HepG2 (cell line): ENCODE measurements at places on chromosomes 7 and 10. TPM values are rescaled to one million over a fixed set of nuclear protein-coding genes. Genes with fewer than 3 reads are reported as not detected.

- H3K27me3 ChIP-seq: no peaks in the 10 kb centered on the region
- H3K27ac ChIP-seq: no peak overlapping the region
- no peak for DNase-seq
- H3K36me3 ChIP-seq: no peaks in the 10 kb centered on the region
- H3K4me1 ChIP-seq: no peaks in the 10 kb centered on the region
These were observed 77.0 kb downstream of the ADCYAP1R1 start for GRCh38 chr7:31129067-31129466.

- DNase-seq: no peak
- H3K4me3 ChIP-seq: no peak overlapping the region
- H3K27me3 ChIP-seq: peaks cover 8% of the 10 kb centered on the region; the same call in 1 of the 2 replicates
- no peaks in the 10 kb centered on the region for H3K36me3 ChIP-seq
- no peak overlapping the region for H3K27ac ChIP-seq
- no peaks in the 10 kb centered on the region for H3K4me1 ChIP-seq
These were observed 10.9 kb downstream of the EPHB6 start for GRCh38 chr7:142865766-142866165.

- peaks cover 26% of the 10 kb centered on the region; the same call in 2 of the 3 replicates for H3K27me3 ChIP-seq
- H3K4me3 ChIP-seq: peak within 1 kb of the TSS; percentile 62
- DNase-seq: no peak
- no peak within 1 kb of the TSS for H3K27ac ChIP-seq
- no peaks in the 10 kb centered on the region for H3K36me3 ChIP-seq
These were observed at the start of gene ATRNL1 for GRCh38 chr10:115093286-115093775. ATRNL1 (plus strand) TSS chr10:115093365; CDS start chr10:115093751, 386 bp downstream.

- H3K36me3 ChIP-seq: no peaks in the 10 kb centered on the region
- H3K27ac ChIP-seq: no peak overlapping the region
- no peak overlapping the region for H3K4me3 ChIP-seq
- H3K27me3 ChIP-seq: no peaks in the 10 kb centered on the region
- DNase-seq: no peak
These were observed 1260.3 kb downstream of the XPNPEP1 start for GRCh38 chr10:108662975-108663374.

- H3K27ac ChIP-seq: no peak overlapping the region
- no peak overlapping the region for H3K4me3 ChIP-seq
- peaks cover 37% of the 10 kb centered on the region for H3K4me1 ChIP-seq
- no peaks in the 10 kb centered on the region for H3K27me3 ChIP-seq
These were observed 27.0 kb downstream of the JMJD1C start for GRCh38 chr10:63438506-63439498.

DNA sequence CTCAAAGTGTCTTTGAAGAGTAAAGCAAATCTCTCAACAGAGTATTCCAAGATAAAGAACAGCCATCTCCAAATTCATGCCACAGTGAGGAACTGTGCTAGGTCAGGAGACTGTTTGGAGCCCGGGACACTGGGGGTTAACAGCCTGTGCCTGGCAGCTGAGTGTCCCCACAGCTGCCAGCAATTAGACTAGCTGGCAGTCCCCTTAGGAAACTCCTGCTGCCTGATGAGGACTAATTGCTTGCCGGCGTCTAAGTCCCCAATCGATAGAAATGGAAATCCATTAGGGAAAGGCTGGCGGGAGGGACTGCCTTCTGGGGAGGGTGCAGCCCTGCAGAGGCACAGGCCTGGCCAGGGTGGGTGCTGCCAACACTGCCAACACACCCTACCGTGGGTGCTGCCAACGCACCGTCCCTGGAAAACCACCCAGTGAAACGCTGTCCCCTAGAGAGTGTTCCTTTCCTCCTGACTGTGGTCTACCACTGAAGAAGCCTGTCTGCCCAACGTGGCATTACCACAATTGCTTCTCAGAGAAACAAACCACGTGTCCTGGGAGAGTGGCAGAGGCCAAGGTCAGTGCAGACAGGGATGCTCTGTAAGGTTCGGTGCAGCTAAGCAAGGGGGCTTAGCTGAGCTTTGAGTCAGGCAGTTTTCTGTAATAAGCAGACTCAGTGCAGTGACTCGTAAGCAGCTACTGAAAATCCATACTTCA lies 60.8 kb downstream of the XRCC2 start:
- H3K4me3 ChIP-seq: peak overlapping the region; percentile 46
- peaks cover 15% of the 10 kb centered on the region for H3K4me1 ChIP-seq
- peak; percentile 66 for DNase-seq
- no peak overlapping the region for H3K27ac ChIP-seq
- H3K36me3 ChIP-seq: no peaks in the 10 kb centered on the region
- H3K27me3 ChIP-seq: no peaks in the 10 kb centered on the region

DNA sequence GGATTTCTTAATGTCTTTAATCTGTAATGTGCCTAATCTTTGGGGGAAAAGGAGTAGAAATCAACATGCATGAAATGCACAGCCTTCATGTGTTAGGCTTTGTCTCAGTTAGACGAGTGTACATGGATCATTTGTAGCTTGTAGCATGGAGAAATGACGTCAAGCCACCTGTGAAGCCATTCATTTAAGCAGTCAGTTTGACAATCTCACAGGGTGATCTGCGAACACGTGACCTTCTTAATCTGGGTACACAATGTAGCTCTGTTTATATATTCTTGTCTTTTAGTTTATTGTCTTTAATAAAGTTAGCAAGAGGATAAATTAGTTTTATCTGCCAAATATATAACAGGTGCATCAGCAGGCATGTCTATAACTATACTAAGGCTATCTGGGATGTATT lies 351.9 kb upstream of the LRGUK start:
- DNase-seq: no peak
- no peak overlapping the region for H3K4me3 ChIP-seq
- H3K27me3 ChIP-seq: no peaks in the 10 kb centered on the region
- H3K36me3 ChIP-seq: no peaks in the 10 kb centered on the region

GRCh38 chr7:51301806-51302205 lies 14.8 kb downstream of the COBL start:
- H3K4me3 ChIP-seq: no peak overlapping the region
- H3K4me1 ChIP-seq: no peaks in the 10 kb centered on the region
- no peak for DNase-seq
- no peak overlapping the region for H3K27ac ChIP-seq
- no peaks in the 10 kb centered on the region for H3K27me3 ChIP-seq

DNA sequence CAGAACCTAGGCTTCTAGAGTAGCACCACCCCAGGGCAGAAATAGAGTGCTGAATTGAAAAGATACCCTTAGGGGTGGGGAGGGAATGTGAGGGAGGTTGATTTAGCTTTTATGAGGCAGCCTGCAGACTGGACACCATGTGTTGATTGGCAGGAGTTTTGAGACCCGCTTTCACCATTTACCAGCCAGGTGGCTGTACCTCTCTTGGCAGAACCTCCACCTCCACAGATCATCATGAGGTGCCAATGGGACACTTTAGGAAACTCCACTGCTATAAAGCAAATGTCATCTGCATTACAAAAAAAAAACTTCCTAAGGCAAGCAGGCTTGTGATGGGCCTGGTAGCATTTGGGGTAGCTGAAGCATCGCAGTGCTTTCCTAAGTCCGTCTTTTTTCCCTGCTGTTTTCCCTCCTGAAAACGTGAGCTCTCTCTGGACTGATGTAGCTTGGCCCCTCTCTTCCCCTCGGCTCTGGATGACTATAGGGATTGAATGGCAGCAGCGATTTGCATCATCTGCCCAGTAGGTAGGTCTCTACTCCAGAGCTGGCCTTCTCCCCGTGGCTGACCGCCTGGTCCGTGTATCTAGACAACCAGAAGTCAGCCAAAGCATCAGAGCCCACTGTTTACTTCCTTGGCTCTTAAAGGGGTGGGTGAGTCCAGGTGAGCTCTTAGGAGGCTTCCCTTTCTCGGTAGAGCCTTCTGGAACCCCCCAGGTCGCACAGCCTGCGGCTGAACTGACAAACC lies 1.3 kb downstream of the PCBD1 start:
- H3K27me3 ChIP-seq: no peaks in the 10 kb centered on the region
- peaks cover 49% of the 10 kb centered on the region for H3K4me1 ChIP-seq
- peaks cover 42% of the 10 kb centered on the region; the same call in 2 of the 3 replicates for H3K36me3 ChIP-seq
- DNase-seq: no peak
- H3K27ac ChIP-seq: peak overlapping the region; percentile 91
- H3K4me3 ChIP-seq: peak overlapping the region; percentile 79

DNA sequence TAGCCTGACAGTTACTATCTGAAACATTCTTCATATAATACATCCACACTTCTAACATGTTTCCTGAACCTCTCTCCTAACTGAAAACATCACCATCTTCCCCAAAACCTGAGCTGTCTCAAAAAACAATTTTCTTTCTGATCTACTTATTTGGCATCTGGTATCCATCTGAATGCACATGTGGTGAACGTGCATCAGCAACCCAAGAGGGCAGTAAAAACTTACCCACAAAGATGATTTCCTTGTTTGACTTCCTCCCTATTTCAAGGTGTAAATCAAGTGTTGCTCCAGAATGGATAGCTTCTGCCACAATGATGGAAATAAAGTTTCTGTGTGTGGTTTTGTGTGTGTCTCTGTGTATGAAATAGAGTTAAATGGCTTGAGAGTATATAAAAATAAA lies 500.4 kb downstream of the MAGI2 start:
- no peak overlapping the region for H3K4me3 ChIP-seq
- H3K4me1 ChIP-seq: no peaks in the 10 kb centered on the region
- no peaks in the 10 kb centered on the region for H3K27me3 ChIP-seq
- DNase-seq: no peak

PAPOLB gene
- not detected in 2 replicates for total RNA-seq

ARL3 gene
- 6.6 and 10.0 TPM in 2 replicates for total RNA-seq

UTF1 gene
- total RNA-seq: not detected in 2 replicates

STEAP1B gene
- not detected in 2 replicates for total RNA-seq

AGBL3 gene
- total RNA-seq: 5.5 and 7.2 TPM in 2 replicates
